Stimulated activated CD8-positive, alpha-beta memory T cell treated with anti-CD3 and anti-CD28 coated beads, Interleukin-4, amount 100 ng/mL, for 4 hours (primary cell): ENCODE measurements at places on chromosomes 2 and 18.
A peak's percentile ranks its signal among the peaks of the same experiment; 100 is the strongest.

- DNase-seq = no peak
Measured at GRCh38 chr18:36360256-36360909, 62.9 kb downstream of the FHOD3 start.

DNA sequence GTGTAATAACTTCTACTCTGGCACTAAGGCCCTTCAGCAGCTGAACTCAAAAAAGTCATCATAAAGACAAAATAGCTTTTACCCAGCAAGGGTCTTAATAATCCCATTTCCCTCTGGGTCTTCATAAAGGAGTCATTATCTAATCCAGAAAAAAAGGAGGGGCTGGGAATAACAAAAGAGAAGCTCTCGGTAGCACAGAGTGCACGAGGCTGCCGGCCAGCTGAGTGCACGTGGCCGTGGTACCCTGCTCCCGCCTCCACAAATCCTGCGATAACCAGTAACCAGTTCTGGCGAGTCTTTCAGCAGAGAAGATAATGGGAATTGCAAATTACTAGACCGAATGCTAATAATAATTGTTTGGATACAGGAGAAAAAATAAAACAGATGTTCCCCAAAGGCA is 7.5 kb downstream of the NRP2 start:
- DNase-seq = no peak

GRCh38 chr2:232516551-232516950 is 3.6 kb upstream of the PRSS56 start:
- DNase-seq = no peak

- DNase-seq = no peak
Measured at GRCh38 chr2:238145046-238145445, 6.6 kb downstream of the KLHL30 start.

DNA sequence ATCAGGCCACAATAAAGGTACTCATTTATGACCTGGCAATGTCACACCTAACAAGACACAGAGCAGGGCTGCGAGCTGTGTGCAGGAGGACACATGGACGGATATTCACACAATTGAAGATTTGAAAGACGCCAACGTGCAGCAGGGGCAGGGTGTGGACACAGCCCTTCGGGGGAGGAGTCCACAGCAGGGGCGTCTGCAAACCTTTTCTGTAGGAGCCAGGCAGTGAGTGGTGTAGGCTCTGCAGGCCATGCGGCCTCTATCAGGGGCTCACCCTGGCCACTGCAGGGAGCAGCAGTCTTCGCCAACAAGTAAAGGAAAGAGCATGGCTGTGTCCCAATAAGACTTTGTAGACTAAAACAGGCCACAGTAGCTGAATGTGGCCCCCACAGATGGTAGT is 125.7 kb upstream of the SNTG2 start:
- no peak for DNase-seq

GRCh38 chr2:11163439-11164317 is 8.4 kb downstream of the SLC66A3 start:
- no peak for DNase-seq

- no peak for DNase-seq
Measured at GRCh38 chr18:10386049-10386448, 68.4 kb upstream of the APCDD1 start.

DNA sequence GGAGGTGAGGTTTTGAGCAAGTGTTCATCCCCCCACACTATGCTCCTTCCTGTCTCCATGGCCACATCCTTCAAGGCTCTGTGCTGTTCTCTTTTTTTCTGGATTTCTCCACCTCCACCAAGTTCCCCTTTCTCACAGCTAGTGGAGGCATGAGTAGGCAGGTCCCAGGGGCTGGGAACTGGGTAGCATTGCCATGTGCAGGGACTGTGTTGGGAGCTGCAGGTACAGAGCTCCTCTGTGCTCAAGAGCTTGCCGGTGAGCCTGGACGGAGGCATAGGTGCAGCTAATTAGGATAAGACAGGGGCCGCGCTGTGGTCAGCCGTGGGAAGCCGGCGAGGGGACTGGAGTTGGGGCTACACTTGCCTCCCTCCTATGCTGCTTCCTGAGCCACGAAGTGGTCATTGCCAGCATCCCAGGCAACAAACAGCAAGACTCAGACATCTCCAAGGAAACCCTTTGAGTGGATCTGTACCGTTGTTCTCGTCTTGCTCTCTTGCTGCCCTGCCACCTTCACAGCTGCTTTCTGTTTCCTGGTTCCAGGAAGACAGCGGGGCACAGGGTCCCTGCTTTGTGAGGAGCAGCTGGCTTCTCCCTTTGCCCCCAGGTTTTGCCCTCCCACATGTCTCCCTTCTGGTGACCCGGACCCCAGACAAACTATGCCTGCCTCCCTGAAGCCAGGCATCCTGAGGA is 36.9 kb downstream of the ATOH8 start:
- no peak for DNase-seq

GRCh38 chr2:68222287-68222686 is 30.0 kb downstream of the PPP3R1 start:
- DNase-seq = no peak

DNA sequence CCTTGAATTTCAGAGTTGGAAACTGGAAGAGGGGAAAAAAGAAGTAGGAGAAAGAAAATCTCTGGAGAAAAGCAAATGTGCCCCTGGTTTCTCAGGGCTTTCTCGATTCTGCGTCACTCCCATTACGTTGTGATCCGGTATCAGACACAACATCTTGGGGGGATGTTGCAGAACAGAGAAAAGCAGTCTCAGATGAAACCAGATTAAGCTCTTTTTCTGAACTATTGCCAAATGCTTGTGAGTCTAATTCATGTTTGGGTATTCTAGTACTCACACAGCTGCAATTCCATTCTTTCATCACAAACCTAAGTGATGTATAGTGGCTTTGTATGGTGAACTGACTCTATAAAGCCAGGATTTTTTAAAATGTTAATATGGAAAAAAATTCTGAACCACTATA is 233.2 kb downstream of the TCF4 start:
- no peak for DNase-seq

- DNase-seq = no peak
Measured at GRCh38 chr2:66030553-66030952, 404.4 kb upstream of the MEIS1 start.

DNA sequence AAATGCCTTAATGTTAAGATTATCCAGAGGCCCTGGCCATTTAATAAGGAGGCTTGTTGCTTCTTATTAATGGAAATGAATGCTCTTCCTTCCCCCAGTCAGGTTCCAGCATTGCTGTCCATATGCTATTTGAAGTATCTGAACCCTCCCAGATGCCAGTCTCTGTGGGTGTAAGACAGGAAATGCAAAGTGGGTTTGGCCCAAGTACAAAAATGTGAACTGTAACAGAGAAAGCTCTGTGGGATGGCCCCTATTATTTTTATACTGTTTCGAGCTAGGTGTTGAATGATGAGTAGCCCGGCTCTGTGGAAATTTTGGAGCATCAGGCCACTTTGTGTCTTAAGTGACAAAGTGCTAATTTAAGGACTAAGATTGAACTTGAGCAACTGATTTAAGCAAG is 141.0 kb downstream of the UXS1 start:
- DNase-seq = no peak

GRCh38 chr18:10499230-10499629 is 26.6 kb upstream of the NAPG start:
- no peak for DNase-seq

DNA sequence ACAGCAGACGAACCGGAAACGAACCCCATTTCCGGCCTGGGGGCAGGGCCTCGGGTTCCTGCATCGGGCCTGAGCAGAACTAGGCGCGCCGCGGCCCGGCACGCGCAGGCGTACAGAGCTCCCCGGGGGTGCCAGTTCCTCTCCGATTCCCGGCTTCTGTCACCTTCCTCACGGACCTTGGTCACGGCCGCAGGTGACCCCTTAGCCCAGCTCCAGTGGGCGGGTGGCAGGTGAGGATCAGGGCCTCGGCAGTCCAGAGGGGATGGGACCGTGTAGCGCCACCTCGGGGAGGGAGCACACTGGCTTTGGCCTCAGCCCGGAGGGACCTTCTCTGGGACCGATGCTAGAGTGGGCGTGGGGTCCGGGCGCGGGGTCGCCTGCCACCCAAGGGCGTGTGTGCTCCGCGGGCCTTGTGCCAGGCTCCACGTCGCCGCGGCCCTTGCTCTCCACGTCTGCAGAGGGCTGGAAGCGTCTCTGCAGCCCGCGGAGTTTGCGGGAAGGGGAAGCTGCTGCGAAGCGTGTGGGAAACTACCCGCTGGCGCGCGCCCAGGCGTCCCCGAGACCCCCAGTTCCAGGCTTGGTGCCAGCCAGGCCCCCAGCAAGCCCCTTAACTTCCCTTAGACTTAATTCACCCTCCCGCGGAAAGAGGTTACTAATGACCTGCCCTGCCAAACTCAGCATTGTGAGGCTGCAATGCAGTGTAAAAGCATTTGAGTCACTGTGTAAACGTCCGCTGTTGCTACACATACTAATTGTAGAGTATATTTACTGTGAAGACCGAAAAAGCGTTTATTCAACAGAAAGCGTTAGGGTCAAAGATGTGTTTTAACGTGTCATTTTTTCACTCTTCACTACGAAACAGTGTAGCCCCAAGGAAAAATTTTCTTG is at the start of gene TRAPPC12:
Gene TRAPPC12, plus strand, starts transcription at position 48 of the 888 bp plus-strand sequence. CDS start 7,930 bp downstream, outside the sequence.
- DNase-seq = peak; percentile 83

DNA sequence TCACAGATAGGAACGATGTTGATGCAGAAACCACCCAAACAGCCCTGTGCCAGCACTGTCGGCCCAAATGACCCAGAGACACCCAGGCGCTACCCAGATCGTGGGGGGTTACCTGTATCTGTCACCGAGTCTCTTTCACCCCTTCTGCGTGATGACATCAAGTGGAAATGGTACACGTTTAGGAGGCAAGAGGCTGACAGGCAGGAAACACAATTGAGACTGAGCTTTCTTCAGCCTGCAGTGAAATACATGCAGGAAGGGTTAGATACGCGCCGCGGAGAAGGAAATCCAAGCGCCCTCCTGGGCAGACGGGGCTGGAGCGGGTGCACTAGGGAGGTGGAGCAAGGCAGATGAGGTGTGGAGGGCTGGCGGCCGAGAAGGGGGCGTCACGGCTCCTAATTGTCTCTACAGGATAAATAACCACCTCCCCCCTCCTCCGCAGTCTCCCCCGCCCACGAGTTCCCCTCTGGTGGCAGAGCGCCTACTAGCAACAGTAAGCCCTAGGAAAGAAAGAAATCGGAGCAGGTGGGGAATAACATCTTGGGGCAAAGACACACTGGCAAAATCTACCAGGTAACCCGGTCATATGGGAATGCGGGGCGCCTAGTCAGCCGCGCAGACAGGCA is at the start of gene RNF152:
Gene RNF152, minus strand, starts transcription at position 325 of the 626 bp plus-strand sequence. CDS start 76,544 bp downstream, outside the sequence.
- DNase-seq = peak; percentile 21

DNA sequence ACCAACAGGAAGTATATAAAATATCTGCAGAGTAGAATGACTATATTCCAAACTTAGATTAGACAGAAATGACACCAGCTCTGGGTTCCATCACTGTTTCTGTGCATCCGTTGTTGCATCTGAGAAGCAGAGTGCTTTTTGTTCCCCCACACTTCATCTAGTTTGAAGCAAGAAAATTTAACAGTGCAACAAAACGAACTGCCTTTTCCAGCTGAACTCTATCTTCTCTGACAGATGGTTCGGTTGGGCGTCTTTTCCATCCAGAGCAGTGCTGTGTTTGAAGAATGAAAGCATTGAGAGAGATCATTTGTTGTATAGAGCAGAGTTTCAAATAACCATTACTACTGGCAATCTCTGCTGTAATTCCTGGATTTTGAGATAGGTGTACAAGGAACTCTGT is 757.5 kb downstream of the DPP10 start:
- DNase-seq = no peak

DNA sequence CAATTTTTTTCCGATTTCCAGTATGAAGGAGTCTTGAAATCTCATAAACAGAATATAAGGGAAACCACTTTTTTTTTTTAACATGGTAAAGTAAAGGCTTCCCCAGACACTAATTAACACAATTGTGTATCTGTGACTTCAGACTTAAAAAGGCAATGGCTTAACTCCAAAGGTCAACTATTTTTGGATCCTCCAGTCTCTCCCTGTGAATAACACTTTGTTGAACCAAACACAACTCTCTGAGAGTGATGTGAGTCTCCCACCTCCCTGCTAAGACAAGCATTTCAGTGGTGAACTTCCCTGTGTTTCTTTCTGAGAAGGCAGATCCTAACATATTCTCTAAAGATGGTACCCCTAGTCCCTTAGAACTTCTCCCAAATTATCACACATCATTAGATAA is 219.6 kb upstream of the RBBP8 start:
- no peak for DNase-seq

DNA sequence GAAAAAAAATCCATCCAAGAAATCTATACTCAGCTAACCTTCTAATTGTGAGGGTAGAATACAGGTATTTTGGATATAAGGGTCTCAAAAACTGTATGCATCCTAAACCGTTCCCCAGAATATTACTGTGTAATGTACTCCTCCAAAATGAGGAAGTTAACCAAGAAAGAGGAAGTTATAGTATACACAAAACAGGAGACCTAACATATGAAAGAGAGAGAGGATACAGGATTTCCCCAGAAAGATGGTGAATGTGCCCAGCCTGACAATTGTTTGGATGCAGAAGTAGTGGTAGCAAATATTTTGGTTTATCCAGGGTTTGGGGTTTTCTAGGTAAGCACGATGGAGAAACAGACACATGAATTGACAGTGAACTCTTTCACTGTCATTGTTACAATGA is 50.6 kb downstream of the GALNT3 start:
- no peak for DNase-seq

- no peak for DNase-seq
Measured at GRCh38 chr2:98158305-98158704, 71.3 kb downstream of the VWA3B start.

- DNase-seq = no peak
Measured at GRCh38 chr2:60535685-60536312, 17.7 kb downstream of the BCL11A start.

DNA sequence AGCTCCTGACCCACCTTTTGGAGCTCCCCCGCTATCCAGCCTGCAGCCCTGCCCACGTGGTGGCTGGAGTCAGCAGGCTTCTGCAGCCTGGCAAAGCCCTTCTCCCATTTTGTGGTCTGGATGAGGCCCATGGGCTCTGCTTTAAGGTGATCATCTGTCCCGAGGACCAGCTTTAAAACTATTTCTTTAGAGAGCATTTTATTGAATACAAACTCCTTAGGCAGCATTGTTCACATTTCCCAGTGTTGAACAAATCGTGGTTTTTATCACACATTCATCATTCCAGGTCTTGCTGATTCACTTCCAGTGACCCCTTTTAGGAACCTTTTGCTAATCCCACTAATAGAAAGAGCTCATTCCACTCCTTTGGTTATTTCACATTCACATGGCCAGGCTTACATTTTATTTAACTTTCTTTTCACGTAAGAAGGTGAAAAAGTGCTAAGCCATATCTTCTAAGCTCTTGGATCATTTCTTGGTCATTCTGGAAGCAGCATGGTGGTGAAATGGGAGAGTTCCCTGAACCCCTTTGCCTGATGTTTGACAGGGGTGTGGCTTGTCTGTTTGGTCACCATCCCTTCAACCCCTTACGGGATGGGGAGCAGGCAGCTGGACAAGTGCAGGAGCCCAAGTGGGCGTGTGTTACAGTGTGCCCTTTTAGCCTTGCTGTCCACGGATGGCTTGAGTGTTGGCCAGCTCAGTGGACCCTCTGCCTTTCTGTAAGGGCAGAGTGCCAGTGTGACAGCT is 80.4 kb upstream of the RAPGEF4 start:
- DNase-seq = no peak

- no peak for DNase-seq
Measured at GRCh38 chr18:75227535-75228296, 17.1 kb downstream of the TSHZ1 start.
